Nasal cavity respiratory epithelium epithelial cell of viscerocranial mucosa (primary cell): ENCODE measurements at places on chromosomes 16 and 17. TPM values are rescaled to one million over a fixed set of nuclear protein-coding genes. Genes with fewer than 3 reads are reported as not detected.

Gene TMEM106A
- 0.34 and 0.50 TPM in 2 replicates for total RNA-seq

Gene NPW
- total RNA-seq: under 0.01 TPM in 1 of 2 replicates, not detected in the other

Gene SPSB3
- 35.5 TPM in 2 replicates for total RNA-seq

Gene C1QTNF8
- total RNA-seq: not detected in 2 replicates

Gene NOTUM
- 0.07 TPM in 1 of 2 replicates, not detected in the other for total RNA-seq
